Stimulated activated CD4-positive, alpha-beta T cell treated with anti-CD3 and anti-CD28 coated beads, Interleukin-15, amount 100 ng/mL, for 48 hours (primary cell): ENCODE measurements at places on chromosomes 4 and X.

- DNase-seq = no peak
These were observed 815.8 kb downstream of the TRIML1 start for GRCh38 chr4:188955066-188955465.

DNA sequence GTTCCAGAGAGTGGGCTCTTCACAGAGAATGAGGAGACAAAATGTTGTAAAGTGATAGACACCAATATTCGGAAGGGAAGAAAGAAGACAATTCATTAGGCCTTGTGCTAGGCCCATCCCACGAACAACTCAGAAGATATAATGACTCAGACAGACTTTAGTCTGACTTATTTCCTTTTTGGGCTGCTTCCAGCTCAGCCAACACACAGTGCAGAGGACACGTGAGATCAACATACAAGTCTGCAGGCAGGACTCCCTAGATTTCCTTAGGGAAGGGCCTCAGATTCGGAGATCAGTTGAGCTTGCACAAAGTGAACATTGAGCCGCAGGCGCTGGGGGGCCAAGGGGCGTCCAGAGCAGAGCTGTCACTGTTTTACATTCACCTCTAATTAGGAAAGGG, 290.7 kb upstream of the TENM3 start:
- DNase-seq = no peak

- DNase-seq = no peak
These were observed 55.6 kb downstream of the TSPAN7 start for GRCh38 chrX:38616904-38617303.

DNA sequence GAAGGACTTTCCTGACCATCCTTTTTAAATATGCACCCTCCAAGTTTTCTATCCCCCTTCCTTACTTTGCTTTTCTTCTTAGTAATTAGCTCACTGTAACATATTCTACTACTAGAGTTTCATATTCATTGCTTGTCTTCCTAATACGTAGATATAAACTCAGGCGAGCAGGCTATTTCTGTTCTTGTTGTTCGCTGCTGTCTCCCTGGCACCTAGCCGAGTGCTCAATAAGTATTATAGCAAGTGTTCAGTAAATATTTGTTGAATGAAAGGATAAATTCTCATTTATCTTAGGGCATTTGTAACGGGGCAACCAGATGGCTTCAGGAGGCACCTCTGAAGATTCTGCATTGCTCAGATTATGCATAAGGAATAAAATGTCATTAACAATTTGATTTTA, 6.8 kb upstream of the RHOH start:
- no peak for DNase-seq

GRCh38 chr4:155773196-155773800, 14.5 kb downstream of the GUCY1B1 start:
- DNase-seq = no peak

- DNase-seq = no peak
These were observed 86.7 kb upstream of the TRIM2 start for GRCh38 chr4:153117554-153117953.

GRCh38 chr4:71269233-71269632, 69.6 kb upstream of the SLC4A4 start:
- DNase-seq = no peak

GRCh38 chr4:184267673-184268583, 50.3 kb upstream of the ENPP6 start:
- DNase-seq = peak; percentile 74

GRCh38 chrX:63664741-63665140, 120.3 kb downstream of the ARHGEF9 start:
- no peak for DNase-seq

DNA sequence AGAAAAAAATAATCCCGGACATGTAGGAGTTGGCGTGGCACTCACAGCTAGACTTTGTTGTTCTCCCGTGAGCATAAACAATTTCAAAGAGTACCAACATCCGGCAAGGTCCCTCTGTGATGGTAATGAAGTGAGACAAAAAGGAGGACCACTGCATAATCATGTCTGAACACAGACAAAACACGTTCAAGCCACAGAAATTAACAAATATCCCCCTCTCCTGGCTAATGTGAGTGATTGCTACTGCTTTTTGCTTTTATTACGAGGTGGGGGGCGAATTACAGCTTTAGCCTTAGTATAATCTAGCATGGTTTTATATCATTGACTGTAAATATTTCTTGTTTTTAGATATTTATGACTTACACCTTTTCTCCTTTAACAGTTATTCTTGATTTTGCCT, 118.5 kb downstream of the PLS3 start:
- no peak for DNase-seq

DNA sequence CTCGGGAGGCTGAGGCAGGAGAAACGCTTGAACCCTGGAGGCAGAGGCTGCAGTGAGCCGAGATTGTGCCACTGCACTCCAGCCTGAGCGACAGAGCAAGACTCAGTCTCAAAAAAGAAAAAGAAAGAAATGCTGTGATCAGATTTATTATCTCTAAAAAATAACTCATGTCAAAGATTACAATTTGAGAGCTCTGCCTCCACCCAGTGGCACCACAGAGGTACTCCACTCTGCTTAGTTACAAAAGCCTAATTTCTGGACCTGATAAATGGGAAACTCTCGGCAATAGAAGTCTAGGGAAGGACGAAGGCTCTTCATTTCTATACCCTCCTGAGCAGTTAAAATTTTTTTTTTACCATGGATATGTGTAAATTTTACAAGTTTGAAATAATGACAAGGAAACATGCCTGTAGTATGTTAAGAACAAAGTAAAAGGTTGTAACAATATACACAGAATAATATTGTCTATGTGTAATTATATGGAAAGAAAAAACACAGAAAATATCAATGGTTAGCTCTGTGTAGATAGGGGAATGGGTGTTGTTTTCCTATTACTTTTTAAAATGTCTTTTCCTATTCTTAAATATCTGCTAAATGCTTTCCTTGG, 149.8 kb downstream of the STIM2 start:
- peak; percentile 21 for DNase-seq

- DNase-seq = peak; percentile 88
These were observed at the start of gene CA5B for GRCh38 chrX:15737959-15738902. CA5B (plus strand) TSS chrX:15738270; CDS start chrX:15750024, 11,754 bp downstream.

GRCh38 chrX:11210415-11210801, 82.8 kb upstream of the AMELX start:
- no peak for DNase-seq

GRCh38 chrX:124208660-124209059, 123.8 kb upstream of the TEX13D start:
- DNase-seq = no peak

DNA sequence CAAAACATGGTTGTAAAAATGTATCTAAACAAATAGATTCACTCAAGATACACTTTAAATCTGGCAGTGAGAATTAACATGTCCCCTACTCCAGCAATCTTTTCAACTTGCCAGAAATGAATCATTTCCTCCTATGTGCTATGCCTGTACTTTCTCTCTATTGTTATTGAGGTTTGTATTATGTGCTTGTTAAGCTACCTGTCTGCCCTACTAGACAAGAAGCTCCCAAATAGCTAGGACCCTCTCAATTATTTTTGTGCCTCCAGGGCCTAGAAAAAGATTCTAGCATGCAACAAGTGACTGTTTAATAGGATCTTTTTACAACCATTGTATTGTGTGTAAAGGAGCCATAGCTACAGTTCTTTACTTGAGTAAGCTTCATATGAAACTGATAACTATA, 3.5 kb upstream of the SAP30 start:
- DNase-seq = no peak

DNA sequence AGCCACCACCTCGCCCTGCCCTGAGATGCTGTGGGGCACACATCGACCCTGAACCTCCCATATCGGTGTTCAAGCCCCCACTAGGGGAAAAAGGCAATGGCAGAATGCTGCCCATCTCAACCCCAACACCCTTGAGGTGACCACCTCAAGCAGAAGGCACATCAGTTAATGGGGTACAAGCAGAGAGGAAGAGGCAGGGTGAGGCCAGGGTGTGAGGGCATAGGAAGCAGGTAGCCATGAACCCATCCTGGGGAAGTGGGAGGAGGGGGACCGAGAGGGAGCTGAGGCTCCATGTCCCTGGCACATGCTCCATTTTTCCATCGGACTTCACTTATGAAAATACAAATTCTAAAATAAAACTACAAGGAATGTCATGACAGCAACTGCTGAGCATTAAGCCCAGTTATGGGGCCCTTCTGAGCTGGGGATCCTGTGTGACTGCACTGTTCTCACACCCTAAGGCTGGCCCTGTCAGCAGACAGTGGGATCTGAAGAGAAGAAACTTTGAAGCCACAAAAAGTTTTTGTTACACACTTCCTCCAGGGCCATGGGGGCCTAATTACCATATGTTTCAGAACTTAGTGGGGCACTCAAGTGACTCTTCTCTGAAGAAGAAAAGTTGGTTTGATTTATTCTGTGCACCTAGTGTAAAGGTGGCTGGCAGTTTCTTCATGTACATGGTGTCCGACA, 68.2 kb upstream of the FAM241A start:
- DNase-seq = no peak

- DNase-seq = no peak
These were observed 4.3 kb downstream of the CPLX1 start for GRCh38 chr4:821631-822030.

DNA sequence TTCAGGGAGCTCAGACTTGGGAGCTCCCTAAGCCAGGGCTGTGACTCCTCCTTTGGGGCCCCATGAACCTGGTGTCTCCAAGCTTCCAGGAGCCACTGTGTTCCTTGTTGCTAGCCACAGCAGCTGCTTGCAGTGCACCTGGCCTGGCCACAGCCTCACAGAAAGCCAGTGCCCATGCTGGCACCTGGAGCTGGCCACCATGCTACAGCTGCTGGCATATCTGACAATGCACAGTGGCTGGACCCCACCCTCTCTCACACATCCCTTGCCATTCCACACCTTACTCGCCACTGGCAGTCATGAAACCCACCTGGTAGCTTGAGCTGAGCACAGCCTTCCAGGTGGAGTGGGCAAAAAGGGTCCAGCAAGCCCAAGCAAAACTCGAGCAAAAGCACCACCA, 441.7 kb downstream of the ARAP2 start:
- DNase-seq = no peak

- no peak for DNase-seq
These were observed at the start of gene PABPC4L for GRCh38 chr4:134201216-134202161. PABPC4L (minus strand) TSS chr4:134201789; CDS start chr4:134201019, 770 bp downstream.

DNA sequence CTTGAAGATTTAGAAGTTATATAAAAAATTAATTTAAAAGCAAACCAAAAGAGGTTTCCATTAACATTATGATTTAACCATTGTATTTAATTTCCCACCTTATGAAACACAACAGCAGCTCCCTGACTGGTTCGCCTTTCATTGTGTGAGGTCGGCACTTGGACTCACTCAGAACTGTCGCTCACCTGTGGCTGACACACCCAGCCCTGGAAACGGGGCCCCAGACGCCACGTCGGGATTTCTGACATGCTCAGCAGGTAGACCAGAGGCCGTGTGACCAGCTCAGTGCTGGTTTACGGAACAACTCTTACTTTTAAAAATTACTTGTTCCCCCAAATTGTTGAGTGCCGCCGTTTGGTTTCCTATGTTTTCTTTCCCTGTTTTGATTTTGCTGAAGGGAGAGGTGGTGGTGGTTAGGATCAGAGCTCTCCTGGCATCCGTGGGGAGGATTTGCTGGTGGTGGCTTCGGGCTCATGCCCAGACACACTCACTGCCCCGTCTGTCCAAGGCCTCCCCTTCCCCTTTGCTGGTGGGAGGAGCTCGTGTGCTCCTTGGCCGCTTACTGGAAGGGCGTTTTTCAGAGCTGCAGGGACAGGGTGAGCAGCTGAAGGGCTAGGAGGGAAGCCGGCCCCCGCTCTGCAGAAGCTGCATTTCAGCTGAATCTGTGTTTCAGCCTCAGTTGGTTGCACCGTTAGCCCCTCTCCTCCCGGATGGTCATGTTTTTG, 59.2 kb downstream of the CPLX1 start:
- no peak for DNase-seq

DNA sequence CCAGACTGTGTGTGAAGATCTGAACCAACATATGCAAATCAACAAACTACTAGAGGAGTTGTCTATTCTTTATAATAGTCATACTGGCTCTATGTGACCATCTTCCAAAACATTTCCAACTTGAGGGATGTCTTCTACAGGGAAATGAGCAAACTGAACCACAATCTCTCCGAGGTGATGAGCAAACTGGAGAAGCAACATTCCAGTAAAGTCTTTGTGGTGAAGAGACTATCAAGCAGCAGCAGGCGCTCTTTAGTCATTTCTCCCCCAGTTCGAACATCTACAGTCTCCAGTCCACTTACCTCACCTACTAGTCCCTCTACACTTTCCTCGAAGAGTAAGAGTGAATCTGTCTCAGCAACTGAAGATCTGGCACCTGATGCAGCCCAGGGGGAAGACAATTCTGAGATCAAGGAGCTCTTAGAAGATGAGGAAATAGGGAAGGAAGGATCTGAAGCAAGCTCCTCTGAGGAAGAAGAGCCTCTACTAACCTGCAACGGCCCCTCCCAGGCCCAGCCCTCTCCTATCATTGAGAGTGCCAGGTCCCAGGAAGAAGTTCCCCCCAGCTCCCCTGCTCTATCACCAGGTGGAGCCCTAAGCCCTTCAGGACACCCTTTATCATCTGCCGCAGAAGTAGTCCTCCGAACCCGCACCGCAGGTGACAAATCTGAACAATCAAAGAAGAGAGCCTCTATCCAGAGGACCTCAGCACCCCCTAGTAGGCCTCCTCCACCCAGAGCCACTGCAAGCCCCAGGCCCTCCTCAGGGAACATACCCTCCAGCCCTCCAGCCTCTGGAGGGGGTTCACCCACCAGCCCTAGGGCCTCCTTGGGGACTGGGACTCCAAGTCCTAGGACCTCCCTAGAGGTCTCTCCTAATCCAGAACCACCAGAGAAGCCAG, 98.1 kb downstream of the HNRNPD start:
- no peak for DNase-seq

GRCh38 chr4:156992943-156993342, 21.3 kb upstream of the PDGFC start:
- no peak for DNase-seq

GRCh38 chr4:107863850-107864371, 39.2 kb downstream of the SGMS2 start:
- DNase-seq = no peak

DNA sequence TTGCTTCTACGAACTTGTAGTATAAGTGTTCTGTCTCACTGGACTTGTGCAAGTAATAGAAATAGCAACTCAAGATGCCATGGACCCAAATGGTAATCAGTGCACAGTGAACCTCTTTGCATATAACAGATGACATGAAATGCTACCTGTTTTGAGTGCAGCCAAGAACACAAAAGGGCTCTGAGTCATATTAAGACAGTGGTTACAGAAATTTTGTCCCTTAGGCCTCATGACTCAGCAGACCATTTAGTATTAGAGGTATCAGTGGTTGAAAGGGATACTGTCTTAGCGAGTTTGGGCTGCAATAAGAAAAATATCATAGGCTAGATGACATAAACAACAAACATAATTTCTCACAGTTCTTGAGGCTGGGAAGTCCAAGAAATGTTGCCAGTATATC, 502.9 kb upstream of the PCDH10 start:
- no peak for DNase-seq

GRCh38 chr4:24488399-24489164, 95.8 kb downstream of the DHX15 start:
- DNase-seq = peak; percentile 21

DNA sequence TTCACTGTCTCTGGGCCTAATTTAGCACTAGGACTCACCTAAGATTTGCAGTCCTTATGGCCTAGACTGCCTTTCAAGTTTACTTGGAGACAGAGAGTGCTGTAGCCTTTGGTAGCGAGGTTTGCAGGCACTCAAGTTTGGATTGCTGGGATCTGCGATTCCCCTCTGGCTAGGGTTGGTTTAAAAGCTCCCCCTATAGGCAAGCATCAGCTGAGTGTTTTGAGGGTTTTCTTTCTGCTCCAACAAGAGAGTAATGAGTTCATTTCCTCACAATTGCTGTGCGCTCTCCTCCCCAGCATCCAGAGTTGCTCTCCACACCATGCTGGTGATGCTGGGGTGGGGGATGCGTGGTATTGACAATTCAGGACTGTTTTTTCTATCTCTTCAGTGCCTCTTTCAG, 206.9 kb downstream of the GLUD2 start:
- no peak for DNase-seq
